ENCODE measurements at places on chromosomes 13 and 19.

GRCh38 chr13:32851083-32852069 is 164.8 kb upstream of the KL start:
- DNase-seq, result no peak

DNA sequence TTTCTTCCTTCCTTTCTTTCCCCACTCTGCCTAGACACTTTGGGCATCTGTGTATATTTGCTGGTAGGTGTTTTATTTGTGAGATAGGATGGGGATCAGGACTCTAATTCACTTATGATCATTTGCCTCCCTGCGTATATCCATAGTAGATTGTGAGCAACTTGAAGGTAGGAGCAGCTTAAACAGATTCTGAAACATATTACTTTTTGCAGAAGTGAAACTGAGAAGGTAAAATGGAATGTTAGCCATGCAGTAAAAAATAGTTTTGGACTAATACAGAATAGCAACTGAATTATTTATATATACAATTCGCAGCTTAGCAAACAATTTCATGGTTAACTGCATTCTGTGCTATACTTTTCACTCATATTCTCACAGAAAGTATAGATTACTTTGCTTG is 38.7 kb downstream of the RNF6 start:
- DNase-seq, result no peak

- no peak for DNase-seq
Measured at GRCh38 chr13:79466872-79467271, 14.1 kb upstream of the NDFIP2 start.

DNA sequence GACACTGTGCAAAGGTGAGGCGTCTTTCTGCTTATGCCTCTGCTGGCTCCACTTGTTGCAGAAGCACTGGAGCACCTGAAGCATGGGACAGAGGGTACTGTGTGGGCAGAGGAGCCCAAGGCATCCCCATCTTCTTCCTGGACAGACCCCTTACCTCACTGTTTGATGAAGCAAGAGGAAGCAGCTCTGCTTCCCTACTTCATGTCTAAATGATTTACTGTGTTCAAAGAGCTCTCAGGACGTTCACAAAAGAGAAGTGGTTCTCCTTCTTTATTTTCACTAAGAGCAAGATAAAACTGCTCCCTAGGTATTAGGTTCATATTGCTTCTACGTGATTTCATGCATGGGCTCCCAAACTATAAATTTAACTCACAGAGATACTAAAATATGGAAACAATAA is 1635.4 kb upstream of the SLC10A2 start:
- no peak for DNase-seq

DNA sequence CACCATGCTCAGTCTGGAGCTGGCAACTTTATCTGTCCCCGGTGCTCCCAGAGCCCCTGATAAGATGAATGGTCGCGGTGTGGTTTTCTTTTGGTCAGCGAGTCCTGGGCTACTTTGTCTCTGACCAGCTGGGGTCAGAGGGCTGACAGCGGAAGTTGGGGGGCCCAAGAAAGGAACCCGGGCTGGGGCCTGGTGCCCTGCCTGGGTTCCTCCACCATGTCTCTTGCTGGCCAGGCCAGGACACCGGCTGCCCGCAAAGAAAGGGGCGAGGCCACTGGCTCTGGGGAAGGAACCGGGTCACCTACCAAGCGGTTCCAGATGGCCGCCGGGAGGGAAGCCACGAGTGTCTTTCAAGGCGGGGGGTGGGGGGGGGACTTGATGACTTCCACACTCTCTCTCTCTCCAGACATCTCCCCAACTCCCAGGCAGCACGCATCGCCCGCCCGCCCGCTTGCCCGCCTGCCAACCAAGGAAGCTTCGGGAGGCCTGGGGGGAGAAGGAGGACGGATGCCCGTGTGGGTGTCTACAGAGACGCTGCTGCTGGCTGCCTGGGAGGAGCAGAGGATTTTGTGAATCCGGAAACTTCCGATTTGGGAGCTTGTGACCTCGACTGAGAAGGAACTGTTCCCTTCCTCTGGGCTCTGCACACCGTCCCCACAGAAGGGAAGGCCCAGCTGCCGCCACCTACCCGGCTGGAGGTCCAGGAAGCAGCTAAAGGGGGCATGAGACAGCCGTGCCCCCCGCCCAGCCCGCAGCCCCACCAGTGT is 1.1 kb downstream of the PIP5K1C start:
- DNase-seq, result peak; percentile 35

- DNase-seq, result no peak
Measured at GRCh38 chr19:19487950-19488874, 27.1 kb downstream of the TSSK6 start.

DNA sequence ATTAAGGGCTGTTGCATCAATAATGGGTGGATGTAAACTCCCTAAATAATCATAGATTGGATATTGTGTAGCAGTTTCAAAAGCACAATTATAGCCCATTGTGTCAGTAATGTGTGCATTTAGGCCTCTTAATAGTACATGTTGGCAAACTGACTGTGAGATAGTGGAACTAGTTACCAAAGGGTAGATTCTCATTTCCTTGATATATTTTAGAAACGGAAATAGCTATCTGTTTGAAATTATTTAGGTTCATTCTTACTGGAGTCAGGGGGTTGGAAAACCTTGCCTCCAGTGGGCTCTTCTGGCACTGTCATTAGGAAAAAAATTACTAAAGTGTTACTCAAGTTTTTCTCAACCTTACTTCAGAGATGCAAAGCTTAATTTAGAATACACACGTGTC is 1074.9 kb downstream of the PCDH17 start:
- no peak for DNase-seq

DNA sequence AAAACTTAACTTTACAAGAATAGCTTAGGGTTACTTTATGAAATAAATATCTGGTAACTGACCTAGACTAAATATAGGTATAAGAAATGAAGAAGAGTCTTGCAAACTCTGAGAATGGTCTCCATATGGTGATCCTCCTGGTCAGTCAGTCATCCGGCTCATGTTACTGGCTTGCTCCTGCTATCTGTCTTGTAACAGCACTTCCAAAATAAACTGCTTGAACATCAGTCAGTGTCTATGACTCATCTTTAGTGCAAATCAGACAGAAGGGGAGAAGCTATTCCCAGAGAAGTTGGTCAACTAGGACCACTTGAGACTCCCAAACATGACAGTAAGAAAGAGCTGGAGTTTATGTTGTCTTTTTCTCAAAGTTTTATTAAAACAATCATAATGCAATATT is 1550.9 kb downstream of the PCDH9 start:
- no peak for DNase-seq

DNA sequence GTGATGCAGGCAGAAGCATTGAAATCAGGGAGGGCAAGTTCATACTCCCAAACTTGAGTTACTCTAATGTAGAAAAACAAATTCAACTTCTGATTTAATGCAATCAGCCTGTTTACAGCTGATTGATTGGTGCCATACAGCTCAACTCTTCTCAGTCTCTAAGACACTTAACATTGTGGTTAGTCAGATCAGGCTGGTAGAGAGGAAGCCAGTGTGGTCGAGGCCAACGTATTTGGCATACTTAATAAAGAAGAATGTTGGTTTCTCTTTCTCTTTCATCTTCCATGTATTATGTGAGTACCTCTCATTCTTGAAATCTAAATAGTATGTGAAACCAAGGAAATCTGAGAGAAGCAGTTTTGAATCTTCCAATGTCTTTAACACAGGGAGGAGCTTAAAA is 255.0 kb upstream of the SLITRK1 start:
- no peak for DNase-seq

DNA sequence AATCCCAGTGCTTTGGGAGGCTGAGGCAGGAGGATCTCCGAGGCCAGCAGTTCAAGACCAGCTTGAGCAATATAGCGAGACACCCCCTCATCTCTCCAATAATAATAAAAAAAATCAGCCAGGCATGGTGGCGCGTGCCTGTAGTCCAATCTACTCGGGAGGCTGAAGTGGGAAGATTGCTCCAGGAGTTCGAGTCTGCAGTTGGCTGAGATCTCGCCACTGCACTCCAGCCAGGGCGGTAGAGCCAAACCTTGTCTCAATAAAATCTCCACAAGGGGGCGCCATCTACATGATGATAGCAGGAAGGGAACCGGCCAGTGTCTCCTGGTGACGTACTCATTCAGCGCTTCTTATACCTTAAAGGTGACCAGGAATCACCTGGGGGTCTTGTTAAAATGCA is 13.6 kb upstream of the C5AR1 start:
- DNase-seq, result peak; percentile 81

DNA sequence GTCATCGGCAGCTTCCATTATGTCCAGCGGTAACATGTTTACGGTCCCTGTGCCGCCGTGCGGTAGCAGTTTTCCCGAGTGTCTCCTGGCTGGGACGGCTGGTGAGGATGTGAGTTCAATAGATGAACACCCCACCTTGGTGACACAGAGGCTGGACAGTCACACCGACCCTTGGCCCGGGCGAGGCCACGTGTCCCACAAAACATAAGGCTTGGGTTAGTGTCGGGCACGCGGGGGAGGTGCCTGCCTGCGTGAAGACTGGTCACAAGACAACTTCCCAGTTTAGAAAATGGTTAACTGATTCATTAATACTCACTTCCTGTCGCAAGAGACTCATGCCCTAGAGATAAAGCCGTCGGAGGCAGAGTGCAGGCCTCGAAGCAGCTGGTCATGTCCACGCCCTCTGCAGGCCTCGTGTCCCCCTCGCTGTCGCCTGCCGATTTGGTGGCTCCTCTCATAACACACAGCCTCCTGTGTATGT is 17.2 kb downstream of the RASA3 start:
- DNase-seq, result no peak

DNA sequence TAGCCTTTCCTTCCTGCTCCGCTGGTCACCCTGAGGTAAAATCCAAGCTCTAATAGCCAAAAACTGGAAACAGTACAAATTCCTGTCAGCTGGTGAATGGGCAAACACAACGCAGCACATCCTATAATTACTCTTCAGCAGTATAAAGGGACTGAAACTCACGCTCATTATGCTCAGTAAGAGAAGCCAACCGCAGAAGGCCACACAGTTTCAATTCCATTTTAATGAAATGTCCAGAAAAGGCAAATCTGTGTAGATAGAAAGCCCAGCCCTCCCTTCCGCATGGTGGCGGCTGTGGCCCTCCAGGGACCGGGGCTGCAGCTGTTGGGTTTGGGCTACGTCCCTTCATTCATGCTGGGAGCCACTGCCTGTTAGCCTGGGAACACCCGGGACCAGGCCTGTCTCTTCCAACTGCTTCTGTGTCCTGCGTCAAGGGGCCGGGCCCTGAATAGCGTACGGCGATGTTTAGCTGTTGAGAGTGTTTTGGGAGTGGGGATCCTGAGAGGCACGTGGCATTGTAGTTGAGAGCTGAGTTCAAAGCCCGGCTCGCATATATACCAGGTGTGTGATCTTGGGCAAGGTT is 23.5 kb downstream of the NKPD1 start:
- DNase-seq, result no peak

DNA sequence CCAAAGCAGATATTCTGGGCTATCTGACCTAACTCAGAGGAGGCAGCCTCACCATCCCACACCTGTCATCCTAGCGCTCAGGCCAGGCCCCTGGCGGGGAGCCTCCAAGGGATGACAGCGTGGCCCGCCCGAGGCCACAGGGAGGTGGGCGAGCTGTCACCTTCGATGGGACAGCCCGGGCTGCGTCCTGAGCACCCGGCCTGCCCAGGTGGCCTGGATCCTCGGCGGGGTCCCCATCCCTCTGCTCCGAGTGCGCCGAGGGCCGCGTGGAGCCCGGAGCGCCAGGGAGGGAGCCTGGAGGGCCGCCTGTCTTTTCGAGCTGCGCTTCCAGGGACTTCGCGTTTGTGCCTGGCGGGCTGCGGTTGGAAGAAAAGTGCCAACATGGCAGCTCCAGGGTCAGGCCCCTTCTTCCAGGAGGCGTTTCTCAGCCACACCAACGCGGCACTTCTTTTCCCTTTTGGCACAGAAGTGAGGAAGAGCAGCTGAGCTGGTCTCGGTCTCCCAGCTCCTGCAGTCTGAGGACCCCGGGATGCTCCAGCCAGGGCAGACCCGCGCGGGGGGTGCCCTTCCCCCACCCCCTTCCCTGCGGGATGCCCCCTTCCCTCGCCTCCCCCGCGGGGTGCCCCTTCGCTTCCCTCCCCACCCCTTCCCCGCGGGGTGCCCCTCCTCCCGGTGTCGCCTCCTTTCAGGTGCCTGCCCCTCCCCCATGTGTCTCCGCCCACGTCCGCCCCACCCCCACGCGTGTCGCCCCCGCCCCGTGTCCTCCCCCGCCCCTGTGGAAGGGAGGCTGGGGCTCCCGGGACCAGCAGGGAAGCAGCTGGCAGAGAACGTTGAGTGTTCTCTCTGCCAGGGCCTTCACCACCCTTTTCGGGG is 42.3 kb downstream of the GJA3 start:
- peak; percentile 52 for DNase-seq

- DNase-seq, result no peak
Measured at GRCh38 chr13:95957331-95957730, 95.9 kb downstream of the UGGT2 start.

- no peak for DNase-seq
Measured at GRCh38 chr13:39955560-39955959, 300.1 kb downstream of the COG6 start.

- DNase-seq, result no peak
Measured at GRCh38 chr13:32299893-32300292, 15.3 kb downstream of the ZAR1L start.

- no peak for DNase-seq
Measured at GRCh38 chr13:34422956-34423355, 519.1 kb upstream of the NBEA start.

GRCh38 chr13:40506592-40507446 is 159.6 kb downstream of the FOXO1 start:
- DNase-seq, result no peak

DNA sequence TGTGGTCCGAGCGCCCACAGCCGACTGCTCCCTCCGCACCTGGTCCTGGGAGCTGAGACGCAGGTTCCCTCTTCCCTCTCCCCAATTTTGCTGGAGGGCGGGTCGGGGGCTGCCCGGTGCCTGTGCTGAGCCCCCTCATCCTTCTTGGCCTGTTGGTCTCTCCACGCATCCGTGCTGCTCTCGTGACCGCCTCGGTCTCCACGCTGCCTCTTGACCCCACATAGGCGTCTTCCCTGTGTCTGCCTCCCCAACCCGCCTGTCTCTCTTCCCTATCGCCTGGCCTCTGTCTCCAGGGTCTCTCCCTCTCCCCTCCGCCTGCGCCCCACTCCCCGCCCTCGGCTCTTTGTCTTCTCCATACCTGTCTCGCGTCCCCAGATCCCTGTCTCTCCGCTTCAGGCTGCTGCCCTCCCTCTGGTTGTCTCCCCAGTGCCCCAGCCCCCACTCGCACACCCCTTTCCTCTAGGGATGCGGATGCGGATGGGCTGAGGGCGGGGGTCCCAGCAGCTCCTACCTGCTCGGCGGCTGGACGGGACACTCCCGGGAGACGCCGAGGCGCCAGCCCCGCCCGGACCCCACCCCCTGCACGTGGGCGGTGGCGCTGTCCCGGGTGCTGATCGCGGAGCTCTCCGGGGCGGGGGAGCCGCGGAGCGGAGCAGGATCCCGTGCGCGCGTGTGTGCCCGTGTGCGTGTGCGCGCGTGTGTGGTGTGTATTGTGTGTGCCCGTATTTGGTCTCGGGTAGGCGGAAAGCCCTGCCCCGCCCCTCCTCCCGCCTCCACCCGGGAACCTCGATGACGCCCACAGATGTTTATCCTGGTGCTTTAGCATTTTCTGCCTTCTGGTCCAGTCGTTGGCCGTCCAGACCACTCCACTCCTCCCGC is at the start of gene SYT5:
TSS of gene SYT5 (minus strand) at position 684 of the 879 bp plus-strand sequence. CDS start 1,248 bp downstream, outside the sequence.
- peak; percentile 88 for DNase-seq

- no peak for DNase-seq
Measured at GRCh38 chr13:110973007-110973700, 58.3 kb upstream of the ANKRD10 start.

All from nephron progenitor cell (in vitro differentiated cells).